GM12864 (cell line): ENCODE measurements at places on chromosomes 13 and 19.

GRCh38 chr19:54179921-54180461, 7.0 kb upstream of the TMC4 start:
- DNase-seq: no peak

DNA sequence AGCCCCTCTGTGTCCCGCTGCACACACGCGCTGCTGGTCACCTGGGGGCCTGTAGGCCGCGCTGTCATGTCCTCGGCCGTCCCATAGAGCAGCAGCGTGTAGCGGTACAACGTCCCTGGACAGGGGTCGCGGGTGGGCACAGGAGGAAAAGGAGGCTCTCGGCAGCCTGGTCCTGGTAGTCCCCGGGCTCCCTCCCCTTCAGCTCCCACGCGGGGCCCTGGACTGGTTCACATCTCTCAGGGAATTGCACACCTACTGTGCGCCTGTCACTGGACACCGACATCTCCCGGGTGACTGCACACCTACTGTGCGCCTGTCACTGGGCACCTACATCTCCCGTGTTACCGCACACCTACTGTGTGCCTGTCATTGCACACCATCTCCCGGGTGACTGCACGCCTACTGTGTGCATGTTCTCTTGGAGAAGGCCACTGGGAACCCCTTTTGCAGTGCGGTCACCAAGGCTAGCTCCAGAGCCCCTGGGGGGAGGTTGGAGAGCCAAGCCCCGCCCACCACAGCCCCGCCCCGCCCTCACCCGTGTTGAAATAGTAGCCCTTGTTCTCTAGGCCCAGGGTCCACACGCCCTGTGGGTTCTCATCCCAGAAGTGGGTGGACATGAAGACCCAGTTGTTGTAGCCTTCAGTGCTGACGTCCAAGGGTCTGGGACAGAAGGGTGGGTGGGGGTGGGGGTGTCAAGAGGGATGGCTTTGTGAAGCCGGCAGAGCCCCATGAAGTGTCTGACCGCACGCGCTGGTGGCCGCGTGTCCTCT, 3.5 kb upstream of the C19orf25 start:
- DNase-seq: no peak

DNA sequence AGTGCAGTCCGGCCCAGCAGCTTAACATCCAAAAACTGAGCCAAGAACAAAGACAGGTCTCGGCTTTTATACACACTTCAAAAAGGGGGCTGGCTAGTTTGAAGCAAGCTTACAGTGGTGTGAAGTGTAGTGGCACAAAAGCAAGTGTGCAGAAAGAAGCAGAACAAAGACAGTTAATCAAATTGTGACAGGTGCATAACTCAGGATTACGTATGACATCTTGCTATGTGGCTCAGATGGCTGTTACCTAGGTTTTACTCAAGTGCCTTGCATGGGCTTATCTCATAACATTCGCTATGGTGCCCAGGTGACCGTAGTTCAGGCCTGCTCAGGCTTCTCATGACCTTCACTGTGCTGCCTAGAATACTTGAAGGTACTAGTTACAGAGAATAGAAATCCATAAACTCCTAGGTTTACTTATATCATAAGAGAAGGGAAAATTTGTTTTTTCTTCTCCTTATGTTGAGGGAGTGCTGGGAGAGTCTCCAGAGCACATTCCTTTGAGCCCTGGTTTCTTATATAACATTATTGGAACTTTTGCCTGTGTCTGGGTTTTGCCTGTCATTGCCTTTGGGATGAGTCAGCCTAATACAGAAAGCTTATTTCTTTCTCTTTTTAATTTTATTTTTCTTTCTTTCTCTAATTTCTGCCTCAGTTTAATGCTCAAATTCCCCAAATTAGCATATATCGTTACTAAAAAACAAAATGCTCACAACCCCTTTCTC, 1629.1 kb upstream of the PCDH20 start:
- DNase-seq: no peak

DNA sequence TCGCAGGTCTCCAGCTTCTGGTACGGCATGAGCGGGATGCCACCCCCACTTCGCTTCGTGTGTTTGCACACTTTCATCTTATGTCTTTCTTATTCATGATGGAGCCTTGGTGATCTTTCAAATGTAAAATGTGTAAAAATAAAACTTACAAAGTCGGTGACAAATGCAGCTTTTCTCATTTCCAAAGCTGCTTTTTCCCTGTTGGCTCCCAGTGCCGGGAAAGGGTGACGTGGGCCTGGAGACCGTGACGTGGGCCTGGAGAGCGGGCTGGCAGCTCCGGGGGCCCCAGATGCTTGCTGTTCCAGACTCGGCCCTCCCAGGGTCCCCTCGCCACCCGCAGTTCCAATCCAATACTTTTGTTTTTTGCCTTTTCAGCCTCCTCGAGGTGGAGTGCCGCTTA, 101.4 kb downstream of the KDM4B start:
- no peak for DNase-seq

GRCh38 chr13:109113427-109113826, 484.0 kb downstream of the MYO16 start:
- DNase-seq: no peak

DNA sequence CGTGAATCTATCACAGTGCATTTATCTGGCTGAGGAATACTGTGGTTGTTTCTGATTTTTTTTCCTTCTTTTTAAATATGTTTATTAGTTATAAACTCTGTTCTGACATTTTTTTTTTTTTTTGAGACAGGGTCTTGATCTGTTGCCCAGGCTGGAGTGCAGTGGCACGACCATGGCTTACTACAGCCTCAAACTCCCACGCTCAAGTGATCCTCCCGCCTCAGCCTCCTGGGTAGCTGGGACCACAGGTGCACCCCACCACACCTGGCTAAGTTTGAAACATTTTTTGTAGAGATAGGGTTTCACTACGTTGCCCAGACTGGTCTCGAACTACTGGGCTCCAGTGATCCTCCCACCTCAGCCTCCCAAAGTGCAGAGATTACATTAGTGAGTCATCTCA, 6.6 kb upstream of the NUMBL start:
- DNase-seq: no peak

- DNase-seq: no peak
Observed at GRCh38 chr19:3336680-3337523, 29.5 kb upstream of the NFIC start.

- DNase-seq: no peak
Observed at GRCh38 chr13:94622344-94622743, 20.7 kb downstream of the GPR180 start.

- DNase-seq: no peak
Observed at GRCh38 chr13:40666933-40667621, 636 bp upstream of the FOXO1 start.

GRCh38 chr19:3477951-3478350, 2.4 kb downstream of the SMIM24 start:
- DNase-seq: no peak

DNA sequence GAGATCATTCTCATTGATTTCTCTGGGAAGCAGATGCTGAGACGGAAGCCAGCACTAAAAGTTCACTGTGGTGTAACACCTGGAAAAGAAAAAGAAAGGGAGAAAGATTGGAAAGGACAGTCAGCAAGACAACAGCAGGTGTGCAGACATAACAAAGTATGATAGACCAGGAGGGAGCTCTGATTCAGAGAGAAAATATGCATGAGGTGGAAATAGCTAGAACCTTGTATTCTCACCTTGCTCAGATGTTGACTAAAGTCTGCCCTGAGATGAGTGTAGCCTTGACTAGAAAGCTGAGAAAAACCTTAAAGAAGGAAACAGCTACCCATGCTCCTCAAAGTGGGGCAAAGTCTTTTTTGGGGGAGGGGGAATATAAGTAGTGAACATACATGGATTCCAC, 1711.8 kb downstream of the EFNB2 start:
- no peak for DNase-seq

DNA sequence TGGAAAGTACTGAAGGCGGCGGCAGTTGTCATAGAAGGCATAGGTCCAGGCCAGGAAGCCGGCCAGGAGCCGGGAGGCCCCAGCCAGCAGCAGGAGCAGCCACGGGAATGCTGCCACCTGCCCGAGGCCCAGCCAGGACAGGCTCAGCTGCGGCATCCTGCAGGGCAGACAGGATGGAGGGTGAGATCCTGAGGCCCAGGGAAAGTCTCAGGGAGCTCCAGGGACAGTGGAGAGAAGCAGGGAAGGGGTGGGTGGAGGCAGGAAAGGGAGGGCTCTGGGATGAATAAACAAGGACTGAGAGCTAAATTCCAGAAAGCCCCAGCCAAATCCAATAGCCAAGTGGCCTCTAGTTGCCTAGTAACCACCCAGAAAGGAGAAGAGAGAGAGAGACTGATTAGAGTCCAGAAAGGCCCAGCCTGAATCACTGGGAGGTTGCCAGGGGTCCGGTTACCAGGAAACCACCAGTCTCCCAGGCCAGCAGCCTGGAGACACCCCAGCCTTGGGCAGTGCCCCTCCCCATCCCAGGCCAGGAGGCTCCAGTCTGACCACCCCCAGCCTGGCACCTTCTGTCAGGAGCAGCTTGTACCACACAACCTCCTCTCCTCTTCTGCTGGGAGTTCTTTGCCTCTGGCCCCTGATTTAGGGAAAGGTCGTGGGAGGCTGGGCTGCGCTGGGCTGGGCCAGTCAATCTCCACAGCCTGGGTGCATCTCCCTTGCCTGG, 7.5 kb upstream of the OR10H5 start:
- DNase-seq: no peak

- DNase-seq: no peak
Observed at GRCh38 chr13:54511366-54511765, 1482.8 kb downstream of the OLFM4 start.

GRCh38 chr13:26541678-26542568, 15.6 kb upstream of the WASF3 start:
- DNase-seq: no peak

DNA sequence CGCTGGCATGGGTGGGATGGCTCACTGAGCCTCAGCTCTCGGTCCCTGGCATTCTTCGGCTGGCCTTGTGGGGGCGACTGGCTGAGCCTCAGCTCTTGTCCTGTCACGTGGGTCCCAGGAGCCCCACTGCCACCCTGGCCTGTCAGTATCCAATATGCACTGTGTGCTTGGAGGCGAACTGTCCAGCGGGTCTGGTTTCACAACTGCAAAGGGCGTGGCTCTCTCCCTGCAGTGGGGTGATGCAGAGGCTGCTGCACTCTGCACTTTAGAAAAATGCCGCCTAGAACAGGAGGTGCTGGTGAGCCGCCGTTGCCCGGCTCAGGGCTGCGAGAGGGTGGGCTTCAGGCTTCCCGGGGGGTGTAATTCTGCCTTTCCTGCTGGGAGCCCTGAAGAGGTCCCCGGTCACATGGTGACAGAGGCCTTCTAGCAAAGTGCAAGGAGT, 17.0 kb upstream of the TMEM255B start:
- DNase-seq: no peak

- no peak for DNase-seq
Observed at GRCh38 chr19:18304458-18305310, 18.2 kb downstream of the LSM4 start.

- DNase-seq: no peak
Observed at GRCh38 chr13:99987154-99988019, 5.8 kb downstream of the ZIC2 start.
